ENCODE measurements at places on chromosomes 11 and 22. TPM values are rescaled to one million over a fixed set of nuclear protein-coding genes. Genes with fewer than 3 reads are reported as not detected.

GRCh38 chr11:111417766-111418435 is 38.8 kb upstream of the POU2AF1 start:
- H3K36me3 ChIP-seq, result no peaks in the 10 kb centered on the region
- H3K4me1 ChIP-seq, result no peaks in the 10 kb centered on the region
- peaks cover 51% of the 10 kb centered on the region for H3K27me3 ChIP-seq
- no peak overlapping the region for H3K4me3 ChIP-seq

DNA sequence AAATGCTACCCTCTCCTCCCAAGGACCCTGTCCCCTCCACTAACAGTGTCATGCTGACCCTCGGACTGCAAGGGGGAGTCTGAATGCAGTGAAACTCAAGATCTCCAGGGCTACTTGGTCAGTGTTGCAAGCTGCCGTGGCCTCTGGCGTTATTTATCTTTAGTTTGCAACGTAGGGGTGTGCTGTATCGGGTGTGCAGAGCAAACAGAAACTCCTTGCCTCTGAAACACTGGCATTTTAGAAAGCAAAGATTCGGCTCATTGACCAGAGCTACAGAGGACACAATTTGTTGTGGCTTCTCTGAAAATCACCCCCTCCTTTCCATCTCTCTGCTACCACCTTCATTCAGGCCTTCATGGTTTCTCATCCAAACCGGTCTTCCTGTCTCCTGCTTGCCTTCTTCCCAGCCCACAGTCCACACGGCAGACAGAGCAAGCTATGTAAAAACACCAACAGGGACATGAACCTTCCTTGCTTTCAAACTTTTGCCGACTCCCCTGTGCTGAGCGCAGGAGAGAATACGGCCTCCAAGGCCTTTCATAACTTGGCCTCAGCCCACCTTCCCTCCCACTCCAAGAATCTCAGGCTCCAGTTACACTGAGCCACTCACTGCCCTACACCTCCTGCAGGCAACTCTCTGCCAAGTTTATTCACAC is 14.9 kb downstream of the FZD4 start:
- 0 out of 2 replicates have a peak, but pooled peaks cover 6% of the 10 kb centered on the region for H3K36me3 ChIP-seq
- H3K27me3 ChIP-seq, result peaks cover 3% of the 10 kb centered on the region
- peak overlapping the region; percentile 84 for H3K27ac ChIP-seq
- peaks cover 54% of the 10 kb centered on the region for H3K4me1 ChIP-seq
- H3K4me3 ChIP-seq, result peak overlapping the region; percentile 77
- DNase-seq, result no peak

NPTXR gene
- 1.4 TPM for total RNA-seq

GRCh38 chr11:13767471-13767870 is 99.0 kb downstream of the FAR1 start:
- H3K27ac ChIP-seq, result no peak overlapping the region
- H3K4me1 ChIP-seq, result no peaks in the 10 kb centered on the region
- H3K36me3 ChIP-seq, result no peaks in the 10 kb centered on the region
- H3K4me3 ChIP-seq, result no peak overlapping the region
- DNase-seq, result no peak

TRIM48 gene
- total RNA-seq, result not detected

C11orf91 gene
- 0.39 TPM for total RNA-seq

- no peaks in the 10 kb centered on the region for H3K36me3 ChIP-seq
- H3K27me3 ChIP-seq, result peaks cover 36% of the 10 kb centered on the region
- H3K4me3 ChIP-seq, result no peak overlapping the region
- peaks cover 7% of the 10 kb centered on the region for H3K4me1 ChIP-seq
- H3K27ac ChIP-seq, result no peak overlapping the region
Measured at GRCh38 chr11:69898123-69898522, 78.9 kb upstream of the FGF3 start.

SHANK3 gene
- 0.77 TPM for total RNA-seq

DGAT2 gene
- total RNA-seq, result 0.40 TPM

- H3K4me1 ChIP-seq, result peaks cover 15% of the 10 kb centered on the region
- no peak overlapping the region for H3K27ac ChIP-seq
- no peak for DNase-seq
- H3K4me3 ChIP-seq, result no peak overlapping the region
- H3K27me3 ChIP-seq, result peaks cover 15% of the 10 kb centered on the region
- H3K36me3 ChIP-seq, result no peaks in the 10 kb centered on the region
Measured at GRCh38 chr11:120562806-120563425, 51.4 kb downstream of the GRIK4 start.

CCDC188 gene
- 4.8 TPM for total RNA-seq

GAL3ST3 gene
- total RNA-seq, result not detected

NAALAD2 gene
- 0.20 TPM for total RNA-seq

KCNJ4 gene
- not detected for total RNA-seq

GRCh38 chr22:21943571-21944448 is 8.8 kb downstream of the PPM1F start:
- no peak for DNase-seq
- no peaks in the 10 kb centered on the region for H3K27me3 ChIP-seq
- H3K27ac ChIP-seq, result peak overlapping the region; percentile 96
- no peak overlapping the region for H3K4me3 ChIP-seq
- H3K36me3 ChIP-seq, result peaks cover 30% of the 10 kb centered on the region

Measured in HFFc6 (cell line).